DND-41 (cell line): ENCODE measurements at places on chromosomes 5 and 9.
A peak's percentile ranks its signal among the peaks of the same experiment; 100 is the strongest.

DNA sequence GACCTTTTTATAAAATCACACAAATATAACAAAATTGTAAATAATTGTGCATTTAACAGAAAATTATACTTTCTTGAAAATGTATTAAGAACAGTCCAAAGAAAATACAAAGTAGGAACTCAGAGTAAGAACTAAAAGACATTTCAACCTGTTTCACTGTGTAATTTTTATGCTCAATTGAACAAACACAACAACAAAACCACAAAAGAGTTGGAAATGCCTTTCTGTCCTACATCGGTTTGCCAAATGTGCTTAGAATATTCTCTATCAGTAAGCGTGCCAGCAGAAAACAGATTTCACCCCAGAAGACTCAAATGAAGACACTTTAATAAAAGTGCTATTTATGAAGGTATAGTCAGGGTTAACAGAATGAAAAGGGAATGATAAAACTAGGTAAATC is 592.1 kb downstream of the PRELID2 start:
- no peak for DNase-seq

DNA sequence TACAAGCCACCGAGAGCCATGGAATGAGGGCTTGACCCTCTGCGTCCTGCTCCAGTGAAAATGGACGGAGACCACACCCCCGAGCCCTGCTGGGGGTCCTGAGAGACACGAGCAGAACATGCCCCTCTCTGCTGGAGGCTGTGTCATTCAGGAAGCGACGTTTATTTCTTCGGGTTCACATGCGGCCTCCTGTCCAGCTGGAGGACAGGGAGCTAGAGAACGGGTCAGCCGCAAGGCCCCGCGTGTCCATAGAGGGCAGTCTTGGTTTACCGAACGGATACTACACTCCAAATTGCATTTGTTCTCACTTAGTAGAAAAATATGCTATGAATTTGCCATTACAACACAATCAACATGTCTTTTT is 36.1 kb downstream of the MRPL36 start:
- DNase-seq = no peak

- no peak for DNase-seq
Observed at GRCh38 chr9:107548298-107549142, 59.0 kb upstream of the KLF4 start.

GRCh38 chr9:70385426-70385825 is 29.0 kb downstream of the KLF9 start:
- no peak for DNase-seq

DNA sequence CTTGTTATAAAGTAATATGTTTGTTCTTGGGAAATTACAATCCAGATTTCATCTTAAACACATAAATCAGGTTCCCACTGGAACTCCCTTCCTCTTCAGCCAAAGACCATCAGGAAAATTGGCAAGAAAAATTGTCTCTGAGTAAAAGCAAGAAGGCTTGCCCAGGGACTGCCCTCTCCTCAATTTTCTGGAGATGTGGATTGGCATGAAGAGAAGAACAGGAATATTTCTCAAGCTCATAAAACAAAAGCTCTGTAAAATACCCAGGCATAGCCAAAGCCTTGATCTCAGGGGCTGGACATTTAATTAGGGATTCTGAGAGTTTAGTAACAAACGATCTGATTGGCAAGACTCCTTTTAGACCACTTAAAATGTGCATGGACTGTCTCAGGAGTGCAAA is 223.4 kb downstream of the ZNF608 start:
- no peak for DNase-seq

- DNase-seq = no peak
Observed at GRCh38 chr5:139951296-139951924, 91.7 kb downstream of the NRG2 start.

DNA sequence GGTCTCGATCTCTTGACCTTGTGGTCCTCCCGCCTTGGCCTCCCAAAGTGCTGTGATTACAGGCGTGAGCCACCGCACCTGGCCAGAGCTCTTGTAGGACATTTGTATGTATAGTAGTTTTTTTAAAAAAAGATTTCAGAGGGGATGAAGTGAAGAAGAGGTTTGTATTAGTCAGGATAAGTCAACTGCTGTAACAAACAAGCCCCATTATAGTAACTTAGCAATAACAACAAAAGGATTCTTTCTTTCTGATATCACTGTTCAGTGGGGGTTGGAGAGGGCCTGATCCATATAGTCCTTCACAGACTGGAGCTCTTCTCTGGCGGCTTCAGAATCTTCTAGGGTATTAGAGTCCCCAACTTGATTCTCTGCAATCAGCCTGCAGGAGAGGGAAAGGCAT is 50.7 kb upstream of the IL6ST start:
- DNase-seq = no peak

DNA sequence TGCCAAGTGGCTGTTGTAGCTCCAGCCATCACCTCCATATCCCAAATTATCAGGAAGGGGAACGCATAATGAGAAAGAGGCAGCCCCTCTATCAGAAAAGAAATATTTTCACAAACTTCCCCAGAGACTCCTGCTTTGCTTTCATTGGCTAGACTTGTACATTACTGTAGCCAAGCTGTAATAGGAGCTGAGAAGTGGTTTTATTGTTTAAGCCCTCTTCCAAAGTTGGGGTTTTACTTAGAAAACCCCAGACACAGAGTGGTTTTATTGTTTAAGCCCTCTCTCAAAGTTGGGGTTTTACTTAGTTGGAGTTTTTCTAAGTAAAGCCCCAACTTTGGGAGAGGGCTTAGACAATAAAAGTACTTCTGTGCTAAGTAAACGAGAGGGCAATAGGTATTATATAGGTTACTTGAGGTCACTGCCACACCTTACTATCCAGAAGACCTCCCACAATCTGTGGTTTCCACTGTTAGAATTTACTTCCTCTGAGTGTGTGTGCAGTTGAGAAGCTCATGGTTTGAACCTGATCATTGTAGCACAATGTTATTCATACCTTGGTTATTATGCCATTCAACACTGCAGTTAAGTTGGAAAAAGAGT is 215.7 kb upstream of the OTULINL start:
- DNase-seq = no peak

DNA sequence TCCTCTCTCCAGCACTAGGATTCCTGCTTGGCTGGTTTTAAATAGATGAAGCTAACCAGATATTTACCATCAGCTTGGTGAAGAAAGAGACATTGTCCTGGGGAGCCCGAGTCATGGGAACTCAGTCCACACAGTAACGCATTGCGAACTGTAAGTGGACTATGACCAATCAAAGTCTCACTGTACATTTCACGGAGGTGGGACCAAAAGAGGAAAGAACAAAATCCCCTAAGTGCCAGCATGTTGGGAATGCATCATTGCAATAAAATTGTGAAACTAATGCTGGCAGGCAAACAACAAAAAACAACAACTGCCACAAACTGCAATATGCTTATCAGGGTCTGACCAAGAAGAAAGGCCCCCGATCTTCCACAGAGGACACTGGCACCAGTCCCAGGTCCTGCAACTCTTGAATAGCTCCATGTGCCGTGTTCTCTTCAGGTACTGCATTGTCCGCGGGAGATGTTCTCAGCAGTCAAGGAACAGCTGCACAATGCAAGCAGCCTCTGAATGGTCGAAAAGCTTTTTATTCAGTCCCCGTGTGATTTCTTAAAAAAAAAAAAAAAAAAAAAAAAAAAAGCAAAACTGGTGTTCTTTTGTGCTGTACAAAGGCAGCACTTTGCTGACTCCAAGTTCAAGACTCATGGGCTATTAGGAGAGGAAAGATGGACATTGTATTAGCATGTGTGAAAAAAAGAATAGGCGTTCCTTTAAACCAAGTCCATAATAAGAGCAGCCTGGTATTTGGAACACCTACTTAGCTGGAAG is 38.1 kb downstream of the SEMA6A start:
- no peak for DNase-seq

GRCh38 chr5:76982450-76982849 is 29.6 kb downstream of the CRHBP start:
- no peak for DNase-seq

DNA sequence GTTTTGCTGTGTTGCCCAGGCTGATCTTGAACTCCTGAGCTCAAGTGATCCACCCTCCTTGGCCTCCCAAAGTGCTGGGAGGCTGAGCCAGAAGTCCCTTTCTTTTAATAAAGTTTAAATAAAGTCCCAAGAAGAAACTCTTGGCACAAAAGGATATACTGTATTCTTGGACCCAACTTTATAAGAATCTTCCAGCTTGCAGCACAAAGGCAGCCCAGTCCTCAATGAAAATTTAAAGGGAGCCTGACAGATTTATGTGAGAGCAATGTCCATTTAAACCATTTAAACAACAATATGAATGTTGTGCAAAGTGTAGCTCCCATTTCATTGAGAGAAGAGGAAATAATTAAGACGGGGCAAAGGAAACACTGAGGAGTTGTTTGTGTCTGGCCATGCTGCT is 217.0 kb downstream of the DOCK8 start:
- no peak for DNase-seq

DNA sequence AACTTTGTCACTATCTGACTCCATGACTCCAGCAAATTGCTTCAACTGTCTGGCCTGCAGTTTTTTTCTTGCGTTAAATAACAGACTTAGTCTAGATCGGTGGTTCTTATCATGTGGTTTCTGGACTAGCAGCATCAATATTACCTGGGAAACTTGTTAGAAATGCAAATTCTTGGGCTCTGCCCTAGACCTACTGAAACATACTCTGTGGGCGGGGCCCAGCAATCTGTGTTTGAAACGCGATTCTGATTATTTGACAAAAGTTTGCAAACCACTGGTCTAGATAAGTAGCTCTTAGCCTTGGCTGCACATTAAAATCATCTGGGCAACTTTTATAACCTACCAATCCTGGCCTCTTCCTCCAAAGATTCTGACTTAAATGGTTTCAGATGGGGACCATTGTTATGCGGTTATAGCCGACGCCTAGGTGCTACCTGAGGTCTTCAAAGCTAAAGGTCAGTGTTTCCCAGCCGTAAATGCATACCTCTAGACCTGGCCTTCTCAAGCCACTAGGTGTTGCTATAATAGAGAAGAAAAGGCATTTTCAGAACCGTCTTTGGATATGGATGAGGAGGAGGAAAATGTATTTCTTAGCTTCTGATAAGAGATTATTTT is 74.0 kb downstream of the C9orf85 start:
- no peak for DNase-seq

- no peak for DNase-seq
Observed at GRCh38 chr9:131092548-131093440, 3.5 kb upstream of the AIF1L start.

- no peak for DNase-seq
Observed at GRCh38 chr5:96968614-96969013, 32.7 kb downstream of the LNPEP start.

GRCh38 chr9:4935001-4935672 is 49.9 kb upstream of the JAK2 start:
- DNase-seq = no peak

DNA sequence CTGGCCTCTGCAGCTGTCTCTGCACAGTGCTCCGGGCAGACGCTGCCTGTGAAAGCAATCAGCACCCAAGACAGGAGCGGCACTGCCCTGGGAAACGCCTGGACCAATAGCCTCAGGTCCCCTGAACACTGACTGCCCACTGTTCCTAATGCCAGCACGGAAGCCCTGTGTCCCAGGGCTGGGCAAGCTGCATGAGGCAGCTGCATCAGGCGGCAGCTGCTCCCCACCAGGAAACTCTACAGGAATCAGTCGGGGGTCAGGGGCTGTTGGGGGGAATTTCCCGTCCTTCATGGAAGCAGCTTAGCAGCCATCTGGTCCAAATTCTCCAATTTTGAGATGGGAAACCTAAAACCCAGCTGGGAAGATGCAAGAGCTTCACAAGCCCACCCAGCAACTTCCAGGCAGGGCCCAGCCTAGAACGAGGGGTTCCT is 118.6 kb downstream of the VAV2 start:
- no peak for DNase-seq

DNA sequence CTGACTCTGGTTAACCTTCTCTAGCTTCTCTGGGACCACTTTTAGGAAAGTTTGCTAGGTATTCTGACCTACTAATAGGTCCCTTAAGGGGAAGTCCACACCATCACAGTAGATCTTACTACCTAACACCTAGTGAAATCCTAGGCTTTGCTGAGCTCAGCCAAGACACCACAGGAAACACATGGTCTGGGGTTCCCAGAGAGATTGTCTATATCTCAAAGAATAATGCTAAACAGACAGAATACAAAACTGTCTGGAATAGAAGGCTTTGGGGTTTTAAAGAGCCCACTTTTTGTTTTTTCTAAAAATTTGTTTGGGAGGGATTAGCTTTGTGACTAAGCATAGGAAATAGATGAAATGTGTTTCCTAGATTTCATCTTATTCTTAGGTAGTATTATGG is 395.1 kb downstream of the ARHGEF28 start:
- no peak for DNase-seq

DNA sequence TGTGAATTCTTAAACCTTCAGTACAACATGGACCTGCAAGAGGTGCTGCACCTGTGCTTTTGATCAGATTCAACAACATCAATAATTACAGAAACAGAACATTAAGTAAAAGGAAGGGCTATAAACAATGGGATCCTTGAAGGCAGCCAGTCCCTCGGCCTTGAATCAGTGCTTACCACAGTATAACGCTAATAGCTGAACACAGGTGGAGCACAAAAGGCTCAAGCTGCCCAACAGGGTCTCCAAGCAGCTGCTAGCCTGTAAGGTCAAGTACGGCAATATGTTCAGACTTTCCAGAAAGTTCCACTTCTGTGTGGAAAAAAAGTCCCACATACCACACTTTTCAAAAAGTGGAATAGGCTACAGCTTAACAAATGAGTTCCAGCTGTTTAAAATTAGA is 61.9 kb upstream of the ITGA1 start:
- DNase-seq = peak; percentile 64

GRCh38 chr5:146540414-146540813 is 24.4 kb upstream of the GPR151 start:
- no peak for DNase-seq
